Fibroblast of the conjunctiva (primary cell): ENCODE measurements at places on chromosomes 7 and 10.

- DNase-seq = peak; percentile 69
These were observed 116.1 kb downstream of the RNF216 start for GRCh38 chr7:5665094-5666025.

GRCh38 chr7:149825567-149826343 is 12.4 kb upstream of the ZNF862 start:
- no peak for DNase-seq

- peak; percentile 83 for DNase-seq
These were observed 43.2 kb downstream of the HTRA1 start for GRCh38 chr10:122504610-122504950.

GRCh38 chr10:85318809-85319807 is 990.7 kb downstream of the CCSER2 start:
- no peak for DNase-seq

GRCh38 chr10:32104181-32104580 is 48.0 kb upstream of the KIF5B start:
- DNase-seq = no peak

GRCh38 chr7:44637788-44638594 is 31.6 kb downstream of the OGDH start:
- DNase-seq = peak; percentile 65
